ENCODE measurements at places on chromosomes 3 and 15.

GRCh38 chr3:138718849-138719248 lies 110.3 kb downstream of the FAIM start:
- no peak for DNase-seq

DNA sequence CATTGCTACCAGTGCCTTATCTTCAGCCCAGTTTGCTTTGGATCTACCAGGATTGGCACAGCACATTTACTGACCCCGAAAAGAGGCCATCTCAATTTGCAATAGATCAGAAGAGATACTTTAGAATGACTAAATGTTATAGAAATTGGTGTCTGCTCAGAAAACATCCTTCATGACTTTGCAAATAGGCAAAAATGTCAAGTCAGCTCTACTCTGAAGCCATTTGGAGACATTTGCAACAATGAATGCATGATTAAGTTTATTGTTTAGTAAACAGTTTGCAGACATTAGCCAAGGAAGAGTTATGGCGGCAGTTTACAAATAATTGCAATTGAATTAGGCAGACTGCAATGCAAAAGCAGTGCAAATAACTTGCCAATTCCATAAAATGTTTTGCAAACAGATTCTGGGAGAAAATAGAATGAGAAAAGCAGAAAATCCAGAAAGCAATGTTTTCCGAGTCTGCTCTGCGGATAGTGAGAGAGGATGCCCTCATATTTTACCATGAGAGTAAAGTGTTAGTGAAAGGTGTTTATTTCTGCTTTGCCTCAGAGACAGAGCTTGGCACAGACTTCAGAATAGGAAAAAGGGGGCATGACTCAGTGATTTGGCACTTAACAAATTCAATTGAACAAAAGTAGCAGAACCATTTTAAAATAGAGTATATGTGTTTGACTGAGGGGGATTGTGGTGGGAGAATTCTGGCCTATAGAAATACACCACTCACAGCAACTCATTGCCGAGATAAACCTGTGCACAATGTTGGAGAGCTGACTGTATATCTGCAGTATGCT lies 334.9 kb upstream of the NR2F2 start:
- no peak for DNase-seq

DNA sequence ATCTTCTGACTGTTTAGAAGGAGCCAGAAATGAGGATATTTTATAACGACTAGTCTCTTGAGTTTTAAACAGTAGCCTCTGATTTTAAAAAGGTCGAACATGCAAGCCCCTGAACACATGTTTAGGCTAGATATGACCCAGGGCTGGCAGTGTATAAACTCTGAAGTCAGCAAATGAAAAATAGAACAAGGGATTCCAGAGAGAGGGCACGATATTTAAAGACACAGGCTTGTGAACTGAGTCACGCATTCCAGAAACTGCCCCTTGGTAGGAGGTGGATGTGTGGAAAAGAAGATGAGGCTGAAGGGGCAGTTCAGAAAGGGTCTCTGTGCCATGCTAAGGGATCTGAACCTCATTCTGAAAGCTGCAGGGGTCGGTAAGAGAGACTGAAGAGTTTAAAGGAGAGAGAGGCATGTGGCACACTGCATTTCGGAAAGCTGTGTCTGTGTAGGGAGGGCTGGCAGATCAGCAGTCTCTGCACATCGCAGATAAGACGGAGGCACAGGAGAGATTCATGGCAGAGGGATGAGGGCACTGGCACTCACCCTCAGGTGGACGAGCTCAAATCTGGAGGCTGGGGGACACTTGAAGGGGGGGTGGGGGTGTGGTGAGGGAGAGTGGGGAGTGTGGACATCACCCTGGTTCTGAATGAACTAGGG lies 22.1 kb downstream of the ST8SIA2 start:
- DNase-seq, result no peak

DNA sequence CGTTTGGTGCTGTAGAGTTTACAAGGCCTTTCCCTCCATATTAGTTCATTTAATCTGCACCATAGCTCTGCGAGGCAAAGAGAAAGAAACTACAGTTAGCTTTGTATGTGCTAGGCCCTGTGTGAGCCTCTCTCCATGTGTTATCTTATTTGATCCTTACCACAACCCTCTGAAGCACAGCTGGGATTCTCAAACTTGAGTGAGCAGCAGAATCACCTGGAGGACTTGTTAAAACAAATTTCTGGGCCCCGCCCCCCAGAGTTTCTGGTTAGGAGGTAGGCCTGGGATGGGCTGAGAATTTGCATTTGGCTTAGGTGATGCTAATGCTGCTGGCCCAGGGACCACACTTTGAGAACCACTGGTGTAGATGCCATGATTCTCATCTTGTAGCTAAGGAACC lies 12.3 kb downstream of the CA12 start:
- no peak for DNase-seq

GRCh38 chr3:10725067-10725466 lies 91.0 kb upstream of the SLC6A11 start:
- no peak for DNase-seq

- no peak for DNase-seq
These were observed 3.5 kb upstream of the LRRC15 start for GRCh38 chr3:194373028-194373427.

DNA sequence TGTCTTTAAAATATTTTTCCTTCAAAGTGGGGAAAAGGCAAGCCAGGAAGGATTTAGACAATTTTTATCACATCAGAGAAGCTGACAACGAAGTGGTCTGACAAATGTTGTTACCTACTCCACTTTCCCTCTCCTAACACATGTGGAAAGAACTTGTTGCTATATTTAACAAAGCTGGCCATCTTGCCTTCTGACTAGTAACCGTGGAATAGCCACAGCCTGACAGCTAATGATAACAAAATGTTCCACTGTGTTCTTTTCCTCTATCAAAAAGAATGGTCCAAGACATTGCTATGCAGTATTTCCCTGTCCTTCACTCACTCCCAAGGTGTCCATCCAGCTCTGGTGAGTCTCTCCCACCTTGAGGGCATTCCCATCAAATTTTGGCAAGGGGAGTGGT lies 481.4 kb upstream of the THBS1 start:
- DNase-seq, result no peak

- DNase-seq, result no peak
These were observed 69.7 kb downstream of the SCN5A start for GRCh38 chr3:38579551-38580449.

DNA sequence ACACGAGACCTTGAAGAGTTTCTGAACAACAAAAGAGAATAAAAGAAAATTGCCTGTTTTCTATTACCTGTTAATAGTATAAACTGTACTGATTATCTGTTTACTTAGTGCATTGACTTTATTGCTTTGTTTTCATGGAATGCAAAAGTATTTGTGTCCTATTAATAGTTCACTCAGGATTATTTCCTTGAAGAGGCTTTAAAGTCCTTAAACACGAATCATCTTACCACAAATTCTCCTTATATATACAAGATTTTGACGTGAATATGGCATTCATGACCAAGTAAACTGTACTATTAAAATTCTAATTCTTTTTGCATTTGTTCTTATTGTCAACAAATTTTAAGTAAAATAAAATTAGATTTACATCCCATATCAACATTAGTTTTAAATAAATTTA lies 513.0 kb downstream of the NTRK3 start:
- no peak for DNase-seq

GRCh38 chr3:128392818-128393544 lies 73.7 kb downstream of the DNAJB8 start:
- DNase-seq, result no peak

DNA sequence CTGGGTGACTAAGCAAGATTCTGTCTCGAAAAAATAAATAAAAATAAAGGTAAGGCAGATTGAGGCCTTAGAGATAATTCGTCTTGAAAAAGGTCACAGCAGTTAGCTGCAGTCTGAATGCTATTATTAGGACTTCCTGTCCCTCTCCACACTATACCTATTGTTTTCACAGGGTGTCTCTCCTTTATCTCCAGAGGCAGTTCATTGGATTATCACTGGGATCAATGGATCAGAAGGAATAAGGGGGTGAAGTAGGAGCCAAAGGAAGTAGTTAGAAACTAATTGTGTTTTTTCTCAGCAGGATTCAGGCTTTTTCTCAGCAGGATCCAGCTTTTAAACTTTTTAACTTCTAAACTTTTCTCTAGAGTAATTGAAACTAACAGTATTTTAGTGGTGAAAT lies 326.9 kb downstream of the IL5RA start:
- DNase-seq, result no peak

DNA sequence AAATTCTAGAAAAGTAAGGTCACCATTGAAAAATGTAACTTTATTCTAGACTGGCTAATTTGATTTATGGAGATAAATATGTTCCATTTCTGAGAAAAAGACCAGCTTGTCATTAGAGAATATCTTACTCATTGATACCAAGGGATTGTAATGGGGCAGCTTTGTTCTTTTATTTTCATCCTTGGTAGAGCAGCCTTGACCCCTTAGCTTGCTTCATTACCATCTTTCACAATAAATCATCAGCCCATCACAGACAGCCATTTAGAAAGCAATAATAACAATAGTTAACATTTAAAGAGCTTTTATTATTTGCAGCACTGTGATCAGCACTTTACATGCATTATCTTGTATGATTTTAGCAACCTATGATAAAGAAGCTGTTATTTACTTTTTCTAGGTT lies 253.6 kb downstream of the C3orf38 start:
- no peak for DNase-seq
